ENCODE measurements at places on chromosomes 7 and 10.

- peak; percentile 2 for DNase-seq
Observed at GRCh38 chr7:132614428-132615318, 38.4 kb upstream of the PLXNA4 start.

GRCh38 chr7:42692621-42693020 is 219.2 kb downstream of the C7orf25 start:
- no peak for DNase-seq

DNA sequence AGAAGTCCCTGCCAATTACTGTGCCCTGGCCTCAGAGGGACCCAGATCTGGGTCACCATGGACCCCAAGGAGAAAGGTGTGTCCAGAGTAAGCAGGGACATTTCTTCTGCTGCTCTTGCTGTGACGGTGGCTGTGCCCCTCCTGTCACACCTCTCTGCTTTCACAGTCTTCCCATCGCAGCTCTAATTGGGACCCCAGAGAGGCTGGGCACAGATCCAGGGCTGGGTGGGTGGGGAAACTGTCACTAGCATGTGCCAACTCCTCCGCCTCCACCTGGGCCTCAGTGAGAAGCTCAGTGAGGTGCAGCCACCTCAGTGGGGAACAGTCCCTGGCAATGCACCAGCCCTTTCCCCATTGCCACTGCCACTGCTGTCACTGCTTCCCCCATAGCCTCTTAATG is 37.3 kb upstream of the ADCYAP1R1 start:
- DNase-seq, result no peak

GRCh38 chr7:51732951-51733350 is 416.3 kb upstream of the COBL start:
- DNase-seq, result no peak

DNA sequence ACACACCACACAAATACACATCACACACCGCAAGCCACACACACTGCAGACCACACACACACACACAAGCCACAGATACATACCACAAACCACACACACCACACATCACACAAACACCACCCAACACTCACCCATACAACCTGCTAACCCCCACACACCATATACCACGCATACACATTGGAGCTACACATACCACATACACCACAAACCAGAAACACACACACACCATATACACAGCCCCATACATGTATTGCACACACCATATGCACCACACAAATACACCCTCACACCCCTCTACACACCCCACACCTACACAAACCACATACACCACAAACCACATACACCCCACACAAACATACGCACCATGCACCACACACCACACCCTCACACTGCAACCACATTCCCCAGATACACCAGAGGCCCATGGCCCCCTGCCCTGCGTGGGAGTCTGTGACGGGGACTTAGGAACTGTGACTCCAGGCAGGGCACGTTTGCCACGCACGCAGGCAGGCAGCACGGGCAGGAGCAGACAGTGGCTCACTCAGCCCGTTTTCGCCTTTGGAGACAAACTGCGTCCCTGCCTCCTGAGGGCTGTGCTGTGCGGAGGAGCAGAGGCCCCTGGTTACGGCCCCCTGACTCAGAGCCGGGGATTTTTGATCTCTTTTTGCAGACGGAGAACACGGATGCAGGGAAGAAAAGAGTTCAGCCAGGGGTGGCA is 52.6 kb downstream of the TMEM209 start:
- DNase-seq, result no peak

DNA sequence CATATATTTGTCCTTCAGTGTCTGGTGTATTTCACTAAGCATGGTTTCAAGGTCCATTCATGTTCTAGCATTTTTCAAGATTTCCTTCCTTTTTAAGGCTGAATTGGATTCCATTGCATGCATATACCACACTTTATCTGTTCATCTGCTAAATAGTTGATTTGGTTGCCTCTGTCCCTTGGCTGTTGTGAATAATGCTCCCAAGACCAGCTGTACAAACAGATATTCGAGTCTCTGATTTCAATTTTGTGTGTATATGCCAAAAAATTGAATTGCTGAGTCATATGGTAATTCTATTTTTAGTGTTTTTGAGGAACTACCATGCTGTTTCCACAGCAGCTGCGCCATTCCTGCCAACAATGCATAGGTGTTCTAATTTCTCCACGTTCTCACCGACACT is 216.4 kb downstream of the NRG3 start:
- DNase-seq, result no peak

- no peak for DNase-seq
Observed at GRCh38 chr10:28200775-28201174, 102.1 kb downstream of the MPP7 start.

GRCh38 chr10:121831777-121832176 is 96.1 kb downstream of the ATE1 start:
- DNase-seq, result no peak

- no peak for DNase-seq
Observed at GRCh38 chr10:73239908-73240307, 7.1 kb downstream of the DNAJC9 start.

GRCh38 chr7:102138676-102139075 is 148.0 kb upstream of the SH2B2 start:
- DNase-seq, result no peak

DNA sequence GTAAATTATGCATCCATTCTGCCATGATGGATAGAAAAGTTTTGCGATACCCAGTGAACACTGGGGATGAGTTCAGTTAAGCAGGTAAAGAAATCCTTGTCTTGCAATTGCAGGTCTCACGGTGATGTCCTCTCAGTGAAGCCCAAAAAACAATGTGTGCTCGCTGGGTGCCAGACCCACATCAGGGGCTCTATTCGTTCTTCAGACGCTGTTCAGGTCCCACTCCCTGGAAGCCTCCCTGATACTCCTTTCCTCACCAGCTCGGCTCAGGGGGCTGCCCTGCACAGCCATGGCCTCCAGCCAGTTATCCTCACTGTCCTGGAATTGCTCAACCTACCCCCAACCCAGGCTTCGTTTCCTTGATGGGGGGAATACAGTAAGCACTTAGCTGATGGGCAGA is 323.5 kb downstream of the ADARB2 start:
- DNase-seq, result no peak

DNA sequence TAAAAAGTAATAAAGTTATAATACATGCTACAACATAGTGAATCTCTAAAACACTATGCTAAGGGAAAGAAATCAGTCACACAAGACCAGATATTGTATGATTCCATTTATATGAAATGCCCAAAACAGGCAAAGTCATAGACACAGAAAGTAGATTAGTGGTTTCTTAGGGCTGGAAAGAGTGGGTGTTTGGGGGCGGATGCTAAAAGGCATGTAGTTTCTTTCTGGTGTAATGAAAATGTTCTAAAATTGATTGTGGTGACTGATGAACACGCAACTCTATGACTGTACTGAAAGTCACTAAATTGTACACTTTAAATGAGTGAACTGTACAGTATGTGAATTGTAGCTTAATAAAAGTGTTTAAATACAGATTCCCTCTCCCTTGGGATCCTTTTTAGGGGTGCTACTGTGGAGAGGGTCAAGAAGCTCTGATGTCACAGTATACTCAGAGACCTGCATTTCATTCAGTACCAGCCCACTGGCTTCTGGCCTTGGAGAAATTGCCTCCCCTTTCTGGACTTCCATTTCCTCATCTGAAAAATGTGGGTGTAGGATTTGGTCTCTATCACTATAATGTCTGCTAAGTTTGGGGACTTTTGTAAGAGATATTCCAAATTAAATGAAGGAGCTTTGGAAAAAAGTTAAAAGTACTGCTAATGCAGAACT is 46.4 kb downstream of the AOAH start:
- DNase-seq, result no peak

GRCh38 chr7:97004247-97005182 is 838 bp upstream of the DLX6 start:
- DNase-seq, result peak; percentile 71

DNA sequence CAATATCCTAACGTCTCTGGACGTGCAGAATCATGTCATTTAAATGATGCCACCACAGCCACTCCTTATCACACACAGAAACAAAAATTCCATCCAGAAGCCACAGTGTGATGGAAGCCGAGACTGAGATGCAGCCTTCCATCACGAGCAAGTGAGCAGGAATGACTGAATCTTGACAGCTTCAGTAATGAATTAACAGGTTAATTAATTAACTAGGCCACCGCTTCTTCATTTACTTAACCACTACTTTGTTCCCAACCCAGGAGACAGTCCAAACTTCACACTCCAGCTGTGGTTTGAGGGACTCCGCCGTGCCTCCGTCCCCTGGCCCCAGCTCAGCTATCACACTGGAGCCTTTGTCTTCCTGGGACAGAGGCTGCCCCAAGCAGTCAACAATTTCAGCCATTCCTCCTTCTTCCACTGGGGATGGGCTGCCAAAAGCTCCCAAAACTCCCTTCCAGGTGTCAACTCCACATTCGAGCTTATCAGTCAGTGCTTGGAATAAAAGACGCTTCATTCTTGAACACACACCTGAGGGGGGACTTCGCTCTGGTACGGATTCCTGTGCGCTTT is 65.9 kb downstream of the FGFR2 start:
- no peak for DNase-seq

- DNase-seq, result no peak
Observed at GRCh38 chr10:77594471-77594783, 43.2 kb downstream of the KCNMA1 start.

- DNase-seq, result no peak
Observed at GRCh38 chr7:96045919-96046318, 273.6 kb downstream of the DYNC1I1 start.

- DNase-seq, result peak; percentile 14
Observed at GRCh38 chr7:70805360-70805759, 326.6 kb upstream of the GALNT17 start.

DNA sequence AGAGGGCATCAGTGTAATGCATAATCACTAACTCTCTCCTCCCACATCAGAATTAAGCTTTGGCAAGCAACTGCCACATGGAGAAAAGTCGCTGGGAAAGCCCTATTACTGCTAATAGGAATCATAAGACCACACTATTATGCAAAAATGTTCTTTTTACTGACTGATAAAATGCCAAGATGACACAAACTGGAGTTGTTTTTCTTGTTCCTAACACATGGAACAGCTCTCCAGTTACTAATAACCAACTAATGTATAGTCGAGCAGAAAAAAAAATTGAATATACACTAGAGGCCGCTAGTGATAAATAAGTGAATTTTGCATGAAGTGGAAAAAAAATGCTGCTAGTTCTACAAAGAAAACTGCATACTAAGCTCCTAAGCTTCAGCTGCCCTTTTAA is 165.6 kb downstream of the TPK1 start:
- DNase-seq, result peak; percentile 22

- DNase-seq, result no peak
Observed at GRCh38 chr10:22259280-22259679, 41.5 kb upstream of the EBLN1 start.

- no peak for DNase-seq
Observed at GRCh38 chr7:98418636-98419315, 17.9 kb upstream of the BAIAP2L1 start.

DNA sequence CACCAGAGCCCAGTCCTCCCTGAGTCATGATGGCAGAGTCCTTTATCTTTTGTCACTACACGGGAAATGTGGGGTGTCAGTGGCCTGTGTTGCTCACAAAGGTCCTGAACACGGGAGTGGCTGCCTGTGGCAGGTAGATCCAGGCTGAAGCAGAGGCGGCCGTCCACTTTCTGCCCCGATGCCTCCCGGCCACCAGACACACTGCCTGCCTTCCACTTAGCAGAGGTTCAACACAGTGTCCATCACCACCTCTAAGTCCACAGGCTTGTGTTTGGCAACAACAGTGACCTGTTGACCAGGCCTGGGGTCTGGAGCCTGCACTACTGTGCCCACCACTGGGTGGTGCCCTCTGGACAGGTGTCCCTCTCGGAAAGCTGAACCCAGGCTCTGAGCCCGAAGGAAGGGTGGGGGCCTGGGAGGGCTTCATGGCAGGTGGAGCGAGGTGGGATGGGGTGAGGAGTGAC is 49.9 kb upstream of the CAMK2B start:
- no peak for DNase-seq

- DNase-seq, result no peak
Observed at GRCh38 chr10:47218803-47219202, 81.2 kb upstream of the GDF10 start.

GRCh38 chr7:139511315-139511714 is 12.2 kb upstream of the CLEC2L start:
- no peak for DNase-seq

- no peak for DNase-seq
Observed at GRCh38 chr7:126937171-126937570, 315.6 kb downstream of the GRM8 start.

- no peak for DNase-seq
Observed at GRCh38 chr7:133570321-133570720, 317.4 kb downstream of the EXOC4 start.

Measured in NCI-H526 treated with DMSO at 0.1 percent for 48 hours (cell line).